ENCODE measurements at places on chromosomes 13 and 19.

DNA sequence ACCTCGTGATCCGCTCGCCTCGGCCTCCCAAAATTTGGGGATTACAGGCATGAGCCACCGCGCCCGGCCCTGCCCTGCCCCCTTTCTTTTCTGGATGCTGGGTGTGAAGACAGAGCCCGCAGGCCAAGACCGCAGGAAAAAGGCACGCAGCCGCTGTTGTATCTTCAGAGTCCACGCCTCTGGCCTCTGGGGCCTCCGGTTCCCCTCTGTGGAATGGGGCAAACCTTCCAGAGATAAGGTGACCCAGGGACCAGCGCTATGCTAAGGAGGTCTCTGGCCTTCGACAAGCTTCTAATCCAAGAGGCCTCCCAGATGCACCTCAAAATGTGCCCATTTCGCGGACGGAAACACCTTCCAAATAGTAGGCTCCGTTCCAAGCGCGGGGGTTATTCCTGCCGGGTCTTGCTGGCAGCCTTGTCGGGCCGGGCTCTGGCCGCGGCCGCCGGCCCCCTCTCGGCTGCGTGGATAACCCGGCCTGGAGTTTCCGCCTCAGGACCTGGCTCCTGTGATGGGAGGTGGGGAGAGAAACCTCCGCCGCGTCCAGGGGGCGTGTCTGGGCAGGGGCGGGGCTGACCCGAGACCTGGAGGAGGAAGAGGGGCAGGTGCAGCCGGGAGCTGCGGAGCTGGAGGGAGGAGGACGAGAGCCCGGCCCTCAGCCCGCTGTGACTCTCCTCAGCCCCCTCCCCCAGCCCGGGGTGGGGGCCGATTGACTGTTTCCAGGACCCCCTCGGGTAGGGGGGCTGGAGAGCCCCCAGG lies 13.1 kb downstream of the TJP3 start:
- peak; percentile 93 for DNase-seq

- DNase-seq, result no peak
These were observed 474 bp downstream of the ARHGEF18 start for GRCh38 chr19:7349231-7349591.

GRCh38 chr13:96730676-96731075 lies 263.6 kb downstream of the OXGR1 start:
- DNase-seq, result no peak

GRCh38 chr19:7897292-7897691 lies 6.4 kb upstream of the MAP2K7 start:
- DNase-seq, result no peak

DNA sequence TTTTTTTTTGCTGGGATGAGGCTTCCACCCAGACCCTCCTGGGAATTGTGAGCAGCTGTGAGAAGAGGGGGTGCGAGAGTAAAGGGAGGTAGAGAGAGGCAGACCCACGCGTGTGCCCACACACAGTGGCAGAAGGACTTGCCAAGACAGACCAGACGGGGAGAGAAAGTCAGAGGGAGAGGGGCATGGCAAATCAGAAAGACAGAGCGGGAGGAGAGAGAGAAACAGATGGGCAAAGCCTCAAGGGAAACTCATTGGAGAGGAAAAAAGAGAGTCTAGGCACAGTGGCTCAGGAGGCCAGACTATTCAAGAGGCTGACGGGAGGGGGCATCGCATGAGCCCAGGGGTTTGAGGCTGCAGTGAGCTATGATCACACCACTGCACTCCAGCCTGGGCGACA lies 17.0 kb downstream of the CATSPERG start:
- no peak for DNase-seq

DNA sequence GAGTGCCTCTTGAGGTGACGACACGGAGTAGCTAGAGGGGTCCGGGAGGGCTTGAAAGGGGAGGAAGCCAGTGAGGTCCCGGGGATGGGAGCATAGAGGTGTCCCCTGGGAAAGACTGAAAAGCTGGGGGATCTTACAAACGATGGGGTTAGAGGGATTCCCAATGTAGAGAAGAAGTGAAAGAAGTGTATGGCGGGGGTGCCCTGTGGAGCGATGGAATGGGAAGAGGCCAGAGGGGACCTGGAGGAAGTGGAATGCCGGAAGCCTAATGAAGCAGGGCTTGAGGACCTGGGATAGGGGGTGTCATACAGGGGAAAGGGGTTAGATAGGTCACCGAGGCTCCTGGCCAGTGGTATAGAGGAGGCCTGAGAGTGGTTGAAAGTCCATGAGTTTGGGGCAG lies 580 bp downstream of the AP2A1 start:
- DNase-seq, result no peak

DNA sequence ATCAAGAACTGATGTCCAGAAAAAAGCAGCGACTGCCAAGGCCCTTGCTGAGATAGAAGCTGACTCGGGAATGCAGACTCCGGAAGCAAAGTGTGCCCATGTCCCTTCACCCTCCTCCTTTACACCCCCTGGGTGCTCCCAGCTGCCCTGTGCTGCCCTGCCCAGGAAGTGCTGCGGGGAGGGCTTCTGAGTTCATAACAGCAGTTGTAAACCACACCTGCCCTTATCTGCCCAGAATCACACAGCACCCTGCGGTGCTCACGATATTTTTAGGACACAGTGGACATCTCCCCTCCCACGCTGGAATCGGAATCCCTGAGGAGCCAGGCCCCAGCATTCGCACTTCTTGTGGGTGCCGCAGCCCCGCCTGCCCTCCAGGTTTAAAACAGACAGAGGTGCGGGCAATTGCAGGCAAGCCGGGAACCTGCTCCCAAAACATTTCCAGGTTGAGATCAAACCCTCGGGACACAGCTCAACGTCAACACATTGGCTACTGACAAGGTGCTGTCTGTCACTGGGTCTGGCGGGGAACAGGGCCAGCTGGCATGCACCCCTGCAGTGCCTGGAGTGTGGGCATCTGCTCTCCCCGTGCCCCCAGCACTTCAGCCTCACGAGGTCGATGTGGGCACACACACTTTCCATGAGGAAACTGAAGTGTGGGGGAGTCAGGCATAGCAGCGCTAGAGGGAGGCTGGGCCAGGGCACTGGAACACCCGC lies 36.8 kb downstream of the RAB20 start:
- no peak for DNase-seq
